ENCODE measurements at places on chromosomes 7 and 10. TPM values are rescaled to one million over a fixed set of nuclear protein-coding genes. Genes with fewer than 3 reads are reported as not detected.
A peak's percentile ranks its signal among the peaks of the same experiment; 100 is the strongest.

GRCh38 chr7:105352018-105352612 lies 36.6 kb downstream of the SRPK2 start:
- peak; percentile 82 for DNase-seq

GRCh38 chr10:110077436-110078130 lies 69.8 kb downstream of the ADD3 start:
- no peak for DNase-seq

GRCh38 chr7:123749537-123749857 lies 694 bp upstream of the WASL start:
- no peak for DNase-seq

DNA sequence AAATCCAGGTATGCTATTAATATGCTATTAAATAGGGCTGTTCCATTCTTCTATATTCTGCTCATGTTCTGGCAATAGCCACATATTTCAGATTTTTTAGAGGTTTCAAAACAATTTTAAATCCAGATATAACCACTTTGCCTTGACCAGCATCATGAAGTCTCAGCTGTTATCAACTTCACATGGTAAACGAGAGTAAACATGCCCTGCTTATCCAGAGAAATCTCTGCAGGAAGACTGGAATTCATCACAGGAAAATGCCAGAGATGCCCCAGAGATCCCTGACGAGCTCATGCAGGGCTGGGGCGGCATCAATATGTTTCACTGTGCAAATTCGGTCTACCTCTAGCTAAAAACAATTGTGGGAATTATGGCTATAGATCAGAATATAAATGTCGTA lies 126.5 kb downstream of the FANK1 start:
- no peak for DNase-seq

DNA sequence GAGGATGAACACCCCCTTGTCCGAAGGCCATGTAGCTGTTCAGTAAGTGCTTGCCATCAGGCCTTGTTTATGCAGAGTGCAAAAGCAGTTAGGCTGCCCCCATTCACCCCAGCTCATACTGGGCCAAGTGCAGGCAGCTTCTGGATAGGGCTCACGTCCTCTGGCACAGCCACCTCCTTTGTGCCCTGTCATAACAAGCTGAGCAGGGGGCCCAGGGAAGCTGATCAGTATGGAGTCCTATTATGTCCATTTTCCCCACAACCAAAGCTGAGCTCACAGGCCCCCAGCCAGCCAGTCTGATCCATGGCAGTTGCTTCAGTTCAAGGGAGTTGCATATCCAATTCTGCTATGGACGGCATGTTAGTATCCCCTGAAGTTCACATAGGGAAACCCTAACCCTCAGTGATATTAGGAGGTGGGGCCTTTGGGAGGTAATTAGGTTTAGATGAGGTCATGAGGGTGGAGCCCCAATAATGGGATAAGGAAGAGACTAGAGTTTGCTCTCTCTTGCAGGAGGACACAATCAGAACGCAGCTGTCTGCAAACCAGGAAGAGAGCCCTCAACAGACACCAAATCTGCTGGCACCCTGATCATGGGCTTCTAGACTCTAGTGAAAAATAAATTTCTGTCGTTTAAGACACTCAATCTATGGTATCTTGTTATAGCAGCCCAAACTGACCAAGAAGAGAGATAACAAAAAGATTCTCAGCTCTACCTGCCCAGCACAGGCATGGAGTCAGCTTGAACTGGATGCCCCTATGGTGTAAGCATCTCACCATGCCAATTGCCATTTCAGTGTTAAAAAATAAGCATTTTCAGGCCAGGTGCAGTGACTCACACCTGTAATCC lies 155.9 kb downstream of the FGFR2 start:
- DNase-seq, result no peak

DNA sequence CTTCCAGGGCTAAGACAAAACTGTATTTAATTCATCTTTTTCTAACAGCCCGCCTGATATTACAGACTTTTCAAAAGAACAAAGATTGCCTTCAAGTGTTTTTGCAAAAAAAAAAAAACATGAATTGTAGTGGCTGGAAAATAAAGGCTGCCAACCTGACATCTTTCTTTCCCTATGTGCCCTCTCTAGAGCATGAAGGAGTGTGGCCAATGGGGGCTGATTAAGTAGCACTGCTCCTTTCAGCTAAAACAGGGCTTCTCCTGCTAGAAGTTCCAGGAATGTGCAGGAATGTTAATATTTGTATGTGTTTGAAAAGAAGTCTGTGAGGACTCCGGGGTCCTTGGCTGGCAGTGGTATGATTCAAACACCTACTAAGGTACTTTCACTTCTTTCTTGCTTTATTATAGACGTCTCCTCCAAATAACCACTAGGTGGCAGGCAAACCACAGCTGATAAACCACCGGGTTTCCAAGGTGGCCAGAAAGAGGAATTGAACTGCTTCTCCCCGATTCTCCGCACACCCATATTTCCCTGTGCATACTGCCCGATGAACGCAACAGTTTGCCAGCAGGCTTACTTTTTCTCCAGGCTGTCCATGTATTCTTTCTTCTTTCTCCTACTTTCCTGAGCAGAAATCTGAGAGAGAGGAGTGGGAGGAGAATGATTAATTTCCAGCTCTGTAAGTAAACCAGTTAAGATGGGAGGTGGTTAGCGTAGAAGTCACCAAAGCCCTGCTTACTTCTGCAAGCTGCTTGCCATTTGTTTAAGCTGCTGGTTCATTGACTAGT lies 56.8 kb upstream of the DGKI start:
- DNase-seq, result no peak

DNA sequence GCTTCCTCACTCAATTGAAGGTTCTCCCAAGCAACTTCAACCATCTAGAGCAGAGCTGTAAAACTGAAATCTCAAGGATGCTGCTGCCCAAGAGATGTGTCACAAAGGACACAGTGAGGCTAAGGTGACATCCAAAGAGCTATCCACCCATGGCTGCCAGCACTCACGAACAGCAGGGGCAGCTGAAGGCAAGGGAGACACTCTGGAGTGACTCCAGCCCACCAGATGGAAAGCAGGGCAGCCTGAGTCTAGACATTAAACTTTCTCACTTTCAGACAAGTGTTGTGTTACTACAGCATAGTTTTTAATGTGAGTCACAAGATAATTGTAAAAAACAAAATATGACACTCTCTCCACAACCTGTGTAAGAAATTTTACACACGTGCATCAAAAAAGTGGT lies 113.5 kb downstream of the LARP4B start:
- no peak for DNase-seq

GRCh38 chr10:128420623-128421022 lies 294.4 kb upstream of the MKI67 start:
- DNase-seq, result no peak

DNA sequence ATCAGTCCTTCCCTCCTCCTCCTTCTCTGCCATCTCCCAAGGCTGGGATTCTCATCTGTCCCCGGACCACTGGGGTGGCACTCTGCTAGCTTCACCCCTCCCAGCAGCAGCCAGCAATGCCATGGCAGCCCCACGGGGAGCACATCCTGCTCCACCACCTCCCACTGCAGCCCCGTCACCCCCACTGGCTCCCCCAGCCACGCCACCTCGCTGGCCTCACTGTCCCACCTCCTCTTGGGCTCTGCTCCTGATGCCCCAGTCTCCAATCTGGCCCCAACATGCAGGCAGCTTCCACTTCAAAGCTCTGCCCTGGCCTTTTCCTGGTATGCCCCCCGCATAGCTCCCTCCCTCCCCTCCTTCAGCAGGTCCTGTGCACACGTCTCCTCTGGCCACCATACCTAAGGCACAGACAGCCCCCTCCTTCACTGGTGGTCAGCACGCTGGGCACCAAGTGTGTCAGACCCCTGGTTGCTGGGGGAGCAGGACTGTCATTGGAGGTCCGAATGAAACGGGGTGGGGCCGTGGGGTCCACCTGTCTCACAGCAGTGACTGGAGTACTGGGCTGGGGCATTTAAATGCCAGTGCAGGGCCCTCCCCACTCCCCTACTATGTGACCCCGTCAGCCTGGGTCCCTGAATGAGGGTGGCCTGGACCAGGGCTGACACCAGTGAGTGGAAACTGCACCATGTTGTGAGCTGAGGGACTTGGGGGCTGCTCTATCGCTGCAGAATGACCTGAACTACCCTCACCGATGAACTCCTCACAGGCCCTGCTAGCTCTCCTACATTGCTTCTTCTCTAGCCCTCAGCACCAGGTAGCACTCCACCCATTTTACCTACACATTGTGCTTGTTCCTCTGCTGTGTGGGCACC lies 38.7 kb downstream of the RASGEF1A start:
- peak; percentile 63 for DNase-seq

DNA sequence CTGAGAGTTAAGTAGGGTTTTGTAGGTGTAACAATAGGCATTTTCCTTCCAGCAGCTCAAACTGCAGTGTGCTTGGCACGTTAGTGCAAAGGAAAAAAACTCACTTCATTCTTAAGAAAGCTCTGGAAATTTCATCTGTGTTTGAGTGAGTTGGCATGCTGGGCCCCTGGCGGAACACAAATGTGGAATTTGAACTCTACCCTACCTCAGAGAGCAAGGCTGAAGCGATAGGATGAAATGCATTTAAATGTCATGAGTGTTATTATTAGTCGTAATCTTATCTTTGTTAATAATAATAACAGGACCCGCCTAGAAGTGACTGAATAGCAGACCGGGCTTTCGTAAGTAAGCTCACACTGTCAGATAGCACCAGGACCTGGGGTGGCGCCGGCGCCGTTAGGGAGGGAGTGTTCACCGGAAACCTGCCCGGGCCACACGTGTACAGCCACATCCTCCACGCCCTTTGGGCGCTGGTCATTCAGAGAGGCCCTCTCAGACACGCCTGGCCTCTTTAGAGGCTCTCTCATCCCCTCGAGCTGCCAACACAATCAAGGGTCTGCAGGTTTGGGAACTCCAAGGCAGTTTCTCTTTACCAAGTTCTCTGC lies 63.5 kb downstream of the GRK5 start:
- peak; percentile 93 for DNase-seq

GRCh38 chr10:70164163-70164562 lies 6.2 kb downstream of the SAR1A start:
- no peak for DNase-seq

DNA sequence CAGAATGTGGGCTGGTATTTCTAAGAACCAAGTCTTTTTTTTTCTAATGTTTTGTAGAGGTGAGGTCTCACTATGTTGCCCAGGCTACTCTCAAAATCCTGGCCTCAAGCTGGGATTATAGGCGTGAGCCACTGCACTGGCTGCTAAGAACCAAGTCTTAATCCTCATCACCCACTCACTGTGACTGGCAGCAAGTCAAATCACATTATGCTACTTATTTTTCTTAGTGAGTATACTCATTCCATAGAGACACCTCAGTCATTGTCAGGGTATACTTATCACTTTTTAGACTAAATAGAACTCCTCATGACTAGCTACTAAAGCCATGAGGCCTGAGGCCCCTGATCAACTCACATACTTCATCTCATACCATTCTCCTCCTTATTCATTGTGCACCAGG lies 116.1 kb downstream of the STRA8 start:
- DNase-seq, result no peak

GRCh38 chr7:100088095-100088620 lies 611 bp upstream of the COPS6 start:
- no peak for DNase-seq

DNA sequence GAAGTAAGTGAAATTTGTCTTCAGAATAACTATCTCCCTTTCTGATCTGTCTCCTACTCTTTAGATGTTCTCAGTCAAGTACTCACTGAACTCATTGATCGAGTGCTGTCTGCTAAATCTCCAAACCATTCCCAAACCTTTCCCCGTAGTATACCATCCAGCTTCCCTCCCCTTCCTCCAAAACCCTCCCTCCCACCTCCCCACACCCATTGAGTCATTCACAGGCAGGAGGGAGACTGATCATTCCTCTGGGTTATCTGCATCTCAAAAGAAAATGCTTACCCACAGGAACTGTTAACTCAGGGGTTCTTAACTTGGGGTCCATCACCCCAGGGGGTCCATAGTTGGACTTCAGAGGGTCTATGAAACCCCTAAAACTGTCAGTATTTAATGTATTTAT lies 37.4 kb downstream of the GOT1 start:
- DNase-seq, result no peak

- DNase-seq, result no peak
These were observed 263.6 kb upstream of the AUTS2 start for GRCh38 chr7:69334701-69335100.

DNA sequence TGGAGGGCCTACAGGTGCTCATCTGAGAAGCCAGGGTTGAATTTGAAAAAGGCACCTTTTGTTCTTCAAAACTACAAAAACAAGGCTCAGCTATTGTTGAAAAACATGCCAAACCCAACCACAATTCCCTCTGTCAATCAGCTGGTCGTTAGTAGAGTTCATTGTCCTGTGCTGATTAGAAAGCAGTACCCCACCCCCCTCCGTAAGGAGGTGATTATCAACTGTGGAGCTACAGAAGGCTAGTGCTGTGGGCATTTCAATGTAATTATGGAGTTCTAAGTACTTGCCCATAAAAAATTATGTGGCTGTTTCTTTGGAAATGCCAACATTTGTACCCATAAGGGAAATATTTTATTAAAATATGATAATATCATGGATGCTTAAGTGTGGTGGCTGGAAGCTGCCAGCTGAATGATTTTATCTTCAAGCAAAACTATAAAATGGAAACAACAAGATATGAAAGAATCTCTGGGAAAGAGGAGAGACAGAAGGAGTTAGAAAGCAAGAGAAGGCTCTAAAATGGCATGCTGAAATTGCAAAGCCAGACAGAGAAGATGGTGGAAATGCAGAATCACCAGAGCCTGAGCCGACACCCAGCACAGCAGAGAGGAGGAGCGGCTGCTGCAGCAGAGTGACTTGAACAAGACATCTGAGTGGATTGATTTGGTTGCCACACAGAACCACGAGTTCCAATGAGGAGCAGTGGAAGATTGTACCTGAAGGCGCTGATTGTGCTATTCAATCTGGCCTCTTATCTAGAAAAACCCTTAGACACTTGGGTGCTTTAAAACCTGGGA lies 179.5 kb upstream of the LRGUK start:
- no peak for DNase-seq

CYP17A1 gene
- not detected for total RNA-seq

SRPK2 gene
- total RNA-seq, result 26.8 TPM

EVX1 gene
- total RNA-seq, result not detected

FKBP9 gene
- total RNA-seq, result 124 TPM

DGKI gene
- 1.4 TPM for total RNA-seq

CTNNA3 gene
- total RNA-seq, result 120 TPM
